ENCODE measurements at places on chromosomes 1 and 21.
A peak's percentile ranks its signal among the peaks of the same experiment; 100 is the strongest.

- DNase-seq: no peak
Observed at GRCh38 chr1:23417570-23417969, 7.0 kb downstream of the TCEA3 start.

DNA sequence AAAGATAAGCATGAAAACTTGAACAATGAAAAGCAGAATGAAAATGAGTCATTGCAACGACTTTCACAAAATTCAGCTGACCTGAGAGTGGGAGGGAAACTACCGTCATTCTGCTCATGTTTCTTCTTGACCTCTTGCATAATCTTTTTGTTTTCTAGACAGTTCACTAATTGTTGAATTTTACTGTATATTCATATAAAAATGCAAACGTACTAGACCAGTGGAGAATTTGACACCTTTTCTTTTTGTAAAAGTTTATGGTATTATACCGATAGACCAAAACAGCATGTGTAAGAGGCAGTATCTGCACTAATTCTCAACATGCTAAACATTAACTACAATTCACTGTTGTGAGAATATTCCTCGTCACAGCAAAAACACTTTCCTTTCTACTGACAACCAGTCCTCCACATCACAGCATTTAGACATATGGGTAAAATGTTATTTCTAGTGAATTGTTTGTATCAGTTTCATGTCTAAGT is 137.8 kb downstream of the GREM2 start:
- no peak for DNase-seq

DNA sequence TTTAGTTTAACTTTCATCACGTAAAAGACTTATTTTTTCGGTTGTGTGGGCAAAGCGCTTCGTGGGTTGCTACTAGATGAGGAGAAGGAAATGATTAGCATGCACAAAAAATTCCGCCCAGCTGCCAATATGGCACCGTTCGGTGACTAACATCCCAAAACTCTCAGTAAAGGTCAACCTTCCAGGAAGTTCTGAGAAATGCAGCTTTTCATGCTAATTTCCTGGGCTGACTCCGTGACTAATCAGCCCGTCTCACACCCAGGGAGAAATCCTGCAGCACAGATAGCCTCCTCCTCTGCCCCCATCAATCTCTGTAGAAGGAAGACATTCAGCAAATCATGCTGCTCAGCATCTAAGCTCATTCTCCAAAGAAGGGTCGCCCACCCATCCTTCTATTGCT is 34.1 kb downstream of the TMCO4 start:
- no peak for DNase-seq

GRCh38 chr21:44684483-44684882 is 2.5 kb upstream of the KRTAP12-1 start:
- DNase-seq: no peak

- no peak for DNase-seq
Observed at GRCh38 chr1:17143760-17144159, 24.5 kb upstream of the PADI2 start.

DNA sequence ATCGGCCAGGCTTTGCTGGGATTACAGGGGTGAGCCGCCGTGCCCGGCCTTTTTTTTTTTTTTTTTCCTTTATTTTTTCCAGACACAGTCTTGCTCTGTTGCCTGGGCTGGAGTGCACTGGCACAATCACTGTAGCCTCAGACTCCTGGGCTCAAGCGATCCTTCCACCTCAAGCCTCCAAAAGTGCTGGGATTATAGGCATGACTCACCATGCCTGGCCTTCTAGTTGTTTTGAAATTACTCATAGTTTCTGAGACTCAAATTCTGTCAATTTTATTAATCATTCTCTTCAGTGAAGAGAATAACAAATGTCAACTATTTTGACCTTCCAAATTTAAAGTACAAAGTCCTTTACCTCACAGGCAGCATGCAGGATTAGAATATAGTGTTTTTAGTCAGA is 374.5 kb downstream of the PLA2G4A start:
- DNase-seq: no peak

- DNase-seq: no peak
Observed at GRCh38 chr1:64601207-64601606, 131.3 kb downstream of the CACHD1 start.

DNA sequence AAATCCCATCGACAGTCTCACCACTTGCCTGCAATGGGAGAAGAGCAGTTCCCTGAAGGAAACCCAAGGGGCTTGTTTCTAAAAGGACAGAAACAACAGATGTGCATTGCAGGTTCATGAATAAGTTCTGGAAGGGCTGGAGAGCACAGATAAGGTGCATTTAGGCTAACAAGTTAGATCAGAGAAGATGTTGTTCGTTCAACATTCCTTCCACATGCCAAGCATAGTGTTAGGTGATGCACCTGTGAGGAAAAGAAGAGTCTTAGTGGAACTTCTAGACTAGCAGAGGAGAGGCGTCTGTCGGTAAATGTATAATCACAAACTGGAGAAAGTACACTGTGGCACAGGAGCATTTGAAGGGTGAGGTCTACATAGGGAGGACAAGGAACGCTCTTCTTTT is 98.0 kb downstream of the ST3GAL3 start:
- no peak for DNase-seq

DNA sequence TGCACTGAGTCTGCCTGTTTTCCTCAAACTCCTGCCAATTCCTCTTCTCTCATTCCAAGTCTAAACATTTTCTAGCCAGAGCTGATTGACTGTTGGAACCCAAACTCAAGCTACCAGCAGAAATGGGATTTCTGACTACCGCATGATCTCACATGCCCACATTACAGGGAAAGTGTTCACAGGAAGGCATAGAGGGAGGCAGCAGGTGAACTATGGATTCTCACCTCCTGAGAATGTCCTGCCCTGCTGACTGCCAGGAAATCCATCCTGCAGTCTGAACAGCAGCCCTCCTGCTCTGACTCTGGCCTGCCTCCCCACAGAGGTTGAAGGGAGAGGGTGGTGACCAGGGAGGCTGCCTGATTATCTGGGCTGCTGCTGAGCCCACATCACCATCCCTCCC is 22.5 kb downstream of the IQGAP3 start:
- no peak for DNase-seq

- DNase-seq: no peak
Observed at GRCh38 chr1:166086113-166086883, 80.5 kb downstream of the FAM78B start.

- peak; percentile 57 for DNase-seq
Observed at GRCh38 chr1:157105988-157106812, 6.6 kb upstream of the ETV3L start.

DNA sequence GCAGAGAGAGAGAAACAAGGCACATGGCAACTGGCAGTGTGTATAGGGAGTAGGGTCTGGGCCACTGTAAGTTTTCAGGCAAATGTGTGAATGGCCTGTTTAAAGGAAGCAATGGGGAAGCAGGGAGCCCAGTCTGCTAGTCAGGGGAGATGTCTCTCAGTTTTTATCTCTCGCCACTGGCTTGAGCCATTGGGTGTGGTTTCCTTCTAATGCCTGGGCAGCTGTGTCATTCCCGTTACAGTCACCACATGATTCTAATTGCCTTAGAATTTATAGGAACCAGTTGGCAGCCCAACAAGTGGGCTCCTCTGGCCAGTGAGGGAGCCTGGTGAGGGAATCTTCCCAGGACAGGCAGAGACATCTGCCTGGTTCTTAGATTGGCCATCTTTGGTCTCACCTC is 182.4 kb downstream of the DISC1 start:
- no peak for DNase-seq

- no peak for DNase-seq
Observed at GRCh38 chr21:28317177-28317950, 675.3 kb downstream of the LTN1 start.

DNA sequence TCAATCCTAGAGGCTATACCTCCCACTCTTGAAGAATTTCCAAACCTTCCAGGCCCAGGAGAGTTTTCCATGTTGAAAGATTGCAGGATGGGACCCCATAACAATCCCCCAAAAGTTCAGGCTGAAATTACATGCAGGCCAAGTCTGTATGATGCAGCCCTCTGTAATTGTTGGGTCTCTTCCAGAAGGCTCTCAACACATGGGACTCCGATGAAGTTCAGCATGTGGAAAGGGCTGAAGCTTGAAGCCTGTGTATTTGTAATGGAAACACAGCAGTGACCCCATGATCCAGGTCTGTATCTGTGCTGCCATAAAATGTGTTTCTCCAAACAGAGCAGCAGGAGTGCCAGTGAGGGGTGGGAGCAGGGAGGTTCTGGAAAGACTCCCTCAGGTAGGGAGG is 202.5 kb upstream of the LYPLAL1 start:
- no peak for DNase-seq

DNA sequence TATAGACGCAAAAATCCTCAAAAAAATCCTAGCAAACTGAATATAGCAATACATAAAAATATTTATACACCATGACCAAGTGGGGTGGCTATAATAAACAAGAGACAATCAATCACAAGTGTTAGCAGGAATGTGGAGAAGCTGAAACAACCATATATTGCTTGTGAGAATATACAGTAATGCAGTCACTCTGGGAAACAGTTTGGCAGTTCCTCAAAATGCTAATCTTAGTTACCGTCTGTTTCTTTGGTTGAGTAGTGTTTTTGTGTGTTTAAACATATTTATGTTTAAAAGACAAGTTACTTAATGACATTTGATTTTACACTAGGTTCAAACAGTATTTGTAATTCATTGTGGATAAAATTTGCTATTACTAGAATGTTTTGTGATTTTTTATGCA is 792.0 kb downstream of the LTN1 start:
- DNase-seq: no peak

DNA sequence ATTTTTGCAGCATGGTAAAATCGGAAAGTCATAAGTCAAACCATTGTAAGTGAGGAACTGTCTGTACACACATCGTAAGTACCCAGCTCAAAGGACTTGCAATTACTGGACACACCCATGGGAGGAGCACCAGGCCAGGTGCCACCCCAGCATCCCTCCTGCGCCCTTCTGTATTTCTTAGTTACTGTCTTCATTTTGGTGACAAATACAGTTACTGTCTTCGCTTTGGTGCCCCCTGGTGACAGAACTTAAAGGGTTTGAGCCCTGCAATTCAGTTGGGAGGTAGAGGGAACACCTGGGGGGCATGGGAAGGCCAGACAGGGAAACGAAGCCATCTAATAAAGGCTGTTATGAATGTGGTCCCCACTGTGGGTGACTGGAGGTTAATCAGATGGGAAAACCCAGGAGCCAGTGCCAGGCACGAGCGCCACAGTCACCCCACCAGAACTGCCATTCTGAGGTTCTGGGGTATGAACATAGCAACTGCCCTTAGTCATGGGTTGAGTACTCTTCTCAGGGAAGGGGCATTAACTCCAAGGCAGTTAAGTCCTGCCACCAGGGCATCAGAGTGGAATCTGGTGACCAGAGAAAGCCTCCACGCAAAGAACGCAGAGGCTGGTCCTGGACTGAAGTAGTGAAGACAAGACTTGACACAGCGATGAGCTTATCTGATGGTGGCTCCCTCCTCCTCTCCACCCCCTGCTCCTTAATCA is 612.9 kb downstream of the PTPRU start:
- peak; percentile 59 for DNase-seq

DNA sequence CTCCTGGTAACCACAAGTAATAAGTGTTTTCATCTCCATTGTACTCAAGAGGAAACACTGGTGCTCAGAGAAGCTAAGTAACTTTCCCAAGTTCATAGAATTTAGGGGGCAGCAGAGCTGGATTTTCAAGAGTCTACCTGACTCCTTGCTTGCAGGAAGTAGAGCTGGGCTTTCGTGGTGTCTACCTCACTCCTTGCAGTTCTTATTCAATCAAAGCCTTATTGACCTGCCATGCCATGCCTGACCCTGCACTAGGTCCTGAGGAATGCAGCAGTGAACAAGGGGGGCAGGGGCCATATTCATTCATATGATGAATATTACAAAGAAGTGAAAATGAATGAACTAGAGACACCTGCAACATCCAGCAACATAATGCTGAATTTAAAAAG is 93.3 kb downstream of the GLIS1 start:
- no peak for DNase-seq

DNA sequence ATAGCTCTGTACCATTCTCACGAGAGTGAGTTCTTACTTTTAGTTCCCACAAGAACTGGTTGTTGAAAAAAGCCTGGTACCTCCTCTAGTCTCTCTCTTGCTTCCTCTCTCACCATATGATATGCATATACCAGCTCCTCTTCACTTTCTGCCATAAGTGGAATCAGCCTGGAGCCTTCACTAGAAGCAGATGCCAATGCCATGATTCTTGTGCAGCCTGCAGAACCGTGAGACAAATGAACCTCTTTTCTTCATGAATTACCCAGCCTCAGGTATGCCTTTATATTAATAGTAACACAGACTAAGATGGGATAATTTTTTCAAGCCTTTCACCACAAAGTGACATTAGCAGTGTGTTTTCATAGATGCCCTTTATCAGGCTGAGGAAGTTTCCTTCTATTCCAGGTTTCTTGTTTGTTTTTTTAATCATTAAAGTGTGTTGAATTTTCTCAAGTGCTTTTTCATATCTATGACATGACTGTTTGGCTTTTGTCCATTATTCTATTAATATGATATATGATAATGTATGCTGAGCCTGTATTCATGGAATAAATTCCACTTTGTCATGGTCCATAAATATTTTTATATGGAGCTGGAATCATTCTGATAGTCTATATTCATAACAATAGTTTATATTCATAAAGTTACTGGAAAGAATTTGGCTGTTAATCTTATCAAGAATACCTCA is 40.7 kb upstream of the C1orf185 start:
- no peak for DNase-seq

DNA sequence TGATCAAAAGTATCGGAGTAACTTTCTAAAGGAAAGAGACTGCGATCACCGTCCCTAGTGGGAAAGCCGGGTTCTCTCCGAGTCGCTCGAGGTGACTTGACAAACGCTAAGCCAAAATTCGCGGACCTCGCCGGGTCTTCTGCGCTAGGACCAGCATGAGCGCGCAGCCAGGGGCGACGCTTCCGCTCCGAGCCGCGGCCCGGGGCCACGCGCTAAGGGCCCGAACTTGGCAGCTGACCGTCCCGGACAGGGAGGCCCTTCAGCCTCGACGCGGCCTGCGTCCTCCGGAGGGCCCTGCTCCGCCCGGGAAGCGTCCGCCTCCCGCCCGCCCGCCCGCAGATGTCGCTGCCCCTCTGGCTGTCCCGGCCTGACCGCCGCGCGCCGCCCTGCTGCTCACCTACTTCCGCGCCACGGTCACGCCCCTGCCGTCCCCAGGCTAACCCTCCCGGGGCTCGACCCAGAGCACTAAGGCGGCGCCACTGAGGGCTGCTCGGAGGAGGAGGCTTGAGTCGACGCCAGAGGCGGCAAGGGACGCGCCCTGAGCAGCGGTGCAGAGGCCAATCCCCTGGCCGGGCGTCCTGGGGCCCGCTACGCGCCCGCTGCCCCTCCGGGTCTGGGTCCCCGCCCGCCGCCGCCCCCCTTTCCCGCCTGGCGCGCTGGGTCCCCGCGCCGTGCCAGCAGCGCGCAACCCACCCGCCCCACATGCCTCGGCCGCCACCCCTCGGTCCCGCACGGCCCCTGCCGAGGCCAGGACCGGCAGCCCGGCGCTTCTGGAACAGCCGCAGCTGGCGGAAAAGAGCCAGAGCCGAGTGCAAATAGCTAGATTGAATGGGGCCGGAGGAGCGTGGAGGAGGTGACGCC is 896 bp upstream of the DUSP10 start:
- peak; percentile 92 for DNase-seq

GRCh38 chr1:207971331-207972219 is 60.6 kb upstream of the CD34 start:
- DNase-seq: no peak

All from stimulated activated effector memory CD8-positive, alpha-beta T cell treated with anti-CD3 and anti-CD28 coated beads, Interleukin-12 subunit alpha, Interleukin-12 subunit beta, amount 100 ng/mL, for 72 hours (primary cell).